Right renal cortex interstitium (tissue), 3 donors: ENCODE measurements at places on chromosomes 6 and 20. TPM values are rescaled to one million over a fixed set of nuclear protein-coding genes. Genes with fewer than 3 reads are reported as not detected.

DDX39B gene
- 546 TPM for polyA plus RNA-seq

WFDC10B gene
- not detected for polyA plus RNA-seq

DNA sequence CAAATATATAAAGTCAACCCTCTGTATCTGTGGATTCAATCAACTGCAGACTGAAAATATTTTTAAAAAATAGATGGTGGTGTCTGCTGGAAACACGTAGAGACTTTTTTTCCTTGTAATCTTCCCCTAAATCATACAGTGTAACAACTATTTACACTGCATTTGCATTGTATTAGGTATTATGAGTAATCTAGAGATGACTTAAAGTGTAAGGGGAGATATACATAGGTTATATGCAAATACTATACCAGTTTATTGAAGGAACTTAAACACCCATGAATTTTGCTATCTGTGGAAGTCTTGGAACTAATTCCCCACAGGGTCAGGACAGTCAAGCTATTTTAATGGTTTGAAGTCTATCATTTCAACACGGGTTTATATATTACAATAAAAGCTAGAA lies 10.2 kb downstream of the HDAC2 start:
- no peak for DNase-seq

GRCh38 chr6:158069800-158070195 lies 88.1 kb downstream of the SYNJ2 start:
- DNase-seq = no peak

GRCh38 chr6:56758120-56758519 lies 115.4 kb upstream of the DST start:
- no peak for DNase-seq

DNA sequence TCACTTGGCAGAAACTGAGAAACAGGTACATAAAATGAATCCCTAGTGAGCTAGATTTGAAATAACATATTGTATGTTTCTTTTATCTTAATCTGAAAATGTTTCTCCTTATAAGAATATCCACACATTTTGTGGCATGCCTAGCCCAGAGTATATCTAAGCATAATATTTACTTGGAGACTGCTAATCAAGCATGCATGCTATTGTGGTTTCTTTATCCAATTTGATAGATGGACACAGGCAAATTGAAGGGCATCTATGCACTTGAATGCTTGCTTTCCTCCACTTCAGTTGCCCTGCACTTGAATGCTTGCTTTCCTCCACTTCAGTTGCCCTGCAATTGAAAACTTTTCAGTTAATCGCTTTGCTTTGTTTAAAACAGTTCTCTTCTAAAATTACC lies 729.8 kb downstream of the TBC1D32 start:
- DNase-seq = no peak
